8988T (cell line): ENCODE measurements at places on chromosomes 1 and 21.

DNA sequence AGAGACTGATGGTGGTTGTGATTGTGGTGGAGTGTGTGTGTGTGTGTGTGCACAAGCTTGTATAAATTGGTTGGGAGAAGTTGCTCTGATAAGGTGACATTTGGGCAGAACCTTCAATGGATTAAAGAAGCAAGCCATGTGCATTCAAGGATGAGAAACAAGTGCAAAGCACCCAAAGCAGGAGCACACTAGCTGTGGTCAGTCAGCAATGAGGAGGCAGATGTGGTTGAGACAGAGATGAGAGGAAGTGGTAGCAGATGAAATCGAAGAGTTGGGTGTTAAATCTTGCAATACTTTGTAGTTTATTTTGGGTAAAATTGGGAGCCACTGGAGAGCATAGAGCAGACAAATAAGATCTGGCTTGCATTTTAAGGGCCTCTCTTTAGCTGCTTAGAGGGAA is 4.4 kb upstream of the PGBD5 start:
- no peak for DNase-seq

DNA sequence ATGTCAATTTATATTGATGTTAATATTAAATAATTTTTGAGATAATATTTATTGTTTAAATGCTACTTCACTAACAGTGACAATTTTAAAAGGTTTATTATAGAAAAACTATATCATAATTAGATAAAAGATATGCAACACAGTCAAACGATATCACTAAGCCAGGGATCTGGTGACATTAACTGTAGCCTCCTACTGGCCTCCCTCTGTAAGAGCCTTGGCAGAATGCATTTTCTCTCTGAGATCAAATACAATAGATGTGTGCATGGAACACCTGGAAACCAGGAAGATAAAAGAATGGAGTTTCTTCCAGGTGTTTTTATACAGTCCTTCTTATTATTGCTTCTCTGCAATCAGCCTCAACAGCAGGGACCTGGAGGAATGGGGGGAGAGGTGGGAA is 1762.1 kb downstream of the BRINP3 start:
- no peak for DNase-seq

DNA sequence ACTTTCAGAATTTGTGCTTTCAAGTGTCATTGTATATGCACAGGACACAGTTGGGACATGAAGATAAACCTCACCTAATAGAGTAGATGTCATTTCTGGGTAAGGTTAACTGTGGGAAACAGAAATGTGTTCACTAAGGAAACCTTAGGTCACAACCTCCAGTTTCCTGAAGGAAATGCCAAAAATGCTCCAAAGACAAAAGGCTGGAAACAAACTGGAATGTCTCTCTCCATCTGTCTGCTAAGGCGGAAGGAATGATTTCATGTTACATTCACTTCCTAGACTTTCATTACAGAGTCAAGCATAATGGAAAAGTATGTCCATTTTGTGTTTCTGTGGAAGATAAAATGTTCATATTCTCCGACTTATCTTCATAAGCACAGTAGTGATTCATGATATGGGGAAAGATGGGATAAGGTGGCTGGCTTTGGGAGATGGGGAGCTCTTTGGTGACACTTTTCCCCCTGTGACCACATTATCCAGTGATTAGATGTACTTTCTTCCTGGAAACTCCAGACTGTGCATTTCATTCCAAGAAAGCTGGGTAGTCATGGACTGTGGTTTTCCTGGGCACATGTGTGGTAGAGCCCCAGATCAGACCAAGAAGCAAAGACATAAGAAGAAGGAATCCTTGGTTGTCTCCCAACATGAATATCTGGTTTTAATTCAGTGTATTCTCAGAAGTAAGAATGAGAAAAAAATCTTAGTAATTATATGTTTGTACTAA is 5.7 kb downstream of the S1PR1 start:
- no peak for DNase-seq

DNA sequence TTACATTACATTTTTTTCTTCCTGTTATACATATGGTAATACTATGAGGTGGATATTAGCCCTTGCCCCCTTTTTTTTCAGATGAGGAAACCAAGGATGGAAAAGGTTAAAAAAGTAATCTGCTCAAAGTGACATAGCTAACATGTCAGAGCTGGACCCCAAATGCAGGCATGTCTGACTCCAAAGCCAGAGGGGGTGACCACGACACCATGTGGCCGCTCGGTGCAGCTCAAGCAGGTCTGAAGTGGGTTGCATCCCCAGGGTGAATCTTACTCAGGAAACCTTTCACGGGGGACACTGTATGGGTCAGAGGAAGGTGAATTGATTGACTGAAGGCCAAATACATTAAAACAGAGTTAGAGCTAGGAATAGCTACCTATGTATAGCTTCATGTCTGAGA is 34.8 kb downstream of the CD34 start:
- DNase-seq = no peak

DNA sequence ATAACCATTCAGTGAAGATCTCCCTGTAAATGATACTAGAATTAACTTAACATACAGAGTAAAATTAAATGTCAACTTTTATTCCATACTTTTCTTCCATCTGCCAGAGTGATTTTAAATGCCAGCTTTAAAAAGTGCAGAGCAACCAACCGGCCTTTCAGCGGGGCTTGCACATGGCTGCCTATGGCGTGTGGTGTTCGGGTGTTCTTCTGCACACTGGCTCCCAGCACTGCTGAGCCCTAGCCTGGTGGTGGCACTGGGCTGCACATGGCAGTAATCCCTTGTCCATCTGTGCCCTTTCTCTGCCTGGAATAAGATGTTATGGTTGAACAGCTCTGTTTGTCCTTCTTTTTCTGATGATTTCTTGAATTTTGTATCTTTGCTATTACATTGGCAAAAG is 156.3 kb downstream of the SNX7 start:
- no peak for DNase-seq

DNA sequence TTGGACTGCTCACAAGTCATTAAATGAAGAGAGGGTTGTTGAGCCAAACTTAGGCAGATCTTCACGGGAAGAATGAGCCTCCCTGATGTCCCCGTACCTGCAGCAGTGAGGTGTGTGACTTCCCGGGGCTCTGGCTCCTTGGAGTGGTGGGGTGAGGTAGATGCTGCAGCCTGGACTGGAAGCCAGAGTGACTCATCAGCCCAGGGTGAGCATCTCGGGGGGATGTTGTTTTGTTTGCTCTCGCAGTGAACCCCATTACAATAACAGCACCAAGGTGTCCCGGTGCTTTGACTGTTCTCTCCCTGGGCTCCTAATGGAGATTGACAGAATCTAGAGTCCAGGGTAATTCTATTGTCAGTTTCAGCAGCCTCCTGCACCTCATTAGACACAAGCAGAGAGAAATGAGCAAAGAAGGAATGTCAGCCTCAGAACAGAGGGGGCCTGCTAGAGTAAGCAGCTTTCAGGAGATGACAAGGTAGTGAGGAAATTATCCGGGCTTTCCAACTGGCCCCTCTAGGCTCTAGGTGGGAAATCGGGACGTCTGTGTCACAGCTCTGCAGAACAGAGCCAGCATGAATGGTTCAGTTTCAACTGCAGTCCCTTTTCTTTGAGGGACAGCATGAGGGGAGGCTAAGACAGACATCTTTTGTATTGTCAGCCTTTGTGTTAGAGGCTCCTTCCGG is 36.0 kb upstream of the LRRN2 start:
- DNase-seq = no peak

GRCh38 chr1:92117526-92117925 is 37.4 kb downstream of the BTBD8 start:
- DNase-seq = no peak

DNA sequence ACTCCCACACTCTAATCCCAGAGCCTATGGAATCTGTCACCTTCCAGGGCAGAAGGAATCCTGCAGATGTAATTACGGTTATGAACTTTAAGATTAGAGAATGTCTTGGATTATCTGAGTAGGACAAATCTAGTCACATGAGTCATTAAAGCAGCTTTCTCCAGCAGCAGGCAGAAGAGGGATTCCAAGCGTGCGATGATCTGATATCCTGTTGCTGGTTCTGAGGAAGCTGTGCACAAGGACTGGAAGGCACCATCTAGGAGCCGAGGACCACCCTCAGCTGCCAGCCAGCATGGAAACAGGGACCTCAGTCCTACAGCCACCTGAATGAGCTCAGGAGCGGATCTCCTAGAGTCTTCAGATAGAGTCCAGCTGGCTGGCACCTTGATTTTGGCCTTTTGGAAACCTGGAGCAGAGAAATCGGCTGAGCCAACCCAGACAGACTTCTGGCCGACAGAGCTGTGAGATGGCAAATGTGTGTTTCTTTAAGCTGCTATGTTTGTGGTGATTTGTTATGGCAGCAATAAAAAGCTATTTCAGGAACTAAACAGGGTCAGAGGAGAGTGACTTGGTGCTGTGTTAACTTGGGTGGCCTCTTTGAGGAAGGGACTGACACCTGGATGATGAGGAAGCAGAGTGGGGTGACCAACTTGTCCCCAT is 34.5 kb downstream of the LRRN2 start:
- no peak for DNase-seq

GRCh38 chr1:65813956-65814355 is 21.3 kb downstream of the PDE4B start:
- DNase-seq = no peak

DNA sequence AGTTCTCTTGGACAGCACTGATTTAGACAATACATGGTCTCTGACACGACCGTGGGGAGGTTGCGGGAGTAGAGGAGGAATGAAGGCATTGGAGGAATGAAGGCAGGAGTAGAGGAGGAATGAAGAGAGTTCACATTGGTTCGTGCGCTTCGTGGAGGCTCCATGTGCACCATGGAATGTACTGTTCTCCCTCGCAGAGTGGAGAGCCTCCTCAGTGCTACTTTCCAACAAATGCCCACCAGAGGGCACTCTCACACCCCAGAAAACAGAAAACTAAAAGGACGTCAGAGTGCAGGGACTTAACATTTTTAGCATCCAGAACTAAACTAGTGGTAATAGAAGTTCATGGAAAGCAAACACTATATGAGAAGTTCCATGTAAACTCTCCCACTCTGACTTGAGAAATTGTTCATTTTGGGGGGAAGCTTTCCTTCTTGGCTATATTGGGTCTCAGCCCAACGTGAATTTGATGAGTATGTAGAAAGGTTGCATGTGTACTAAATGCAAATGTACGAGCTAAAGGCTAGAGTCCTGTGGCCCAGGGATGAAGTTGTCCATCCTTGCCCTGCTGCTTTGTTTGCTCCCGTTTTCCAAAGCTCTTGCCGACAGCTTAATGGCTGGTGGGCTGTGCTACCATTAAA is 211.6 kb downstream of the LMX1A start:
- DNase-seq = no peak

DNA sequence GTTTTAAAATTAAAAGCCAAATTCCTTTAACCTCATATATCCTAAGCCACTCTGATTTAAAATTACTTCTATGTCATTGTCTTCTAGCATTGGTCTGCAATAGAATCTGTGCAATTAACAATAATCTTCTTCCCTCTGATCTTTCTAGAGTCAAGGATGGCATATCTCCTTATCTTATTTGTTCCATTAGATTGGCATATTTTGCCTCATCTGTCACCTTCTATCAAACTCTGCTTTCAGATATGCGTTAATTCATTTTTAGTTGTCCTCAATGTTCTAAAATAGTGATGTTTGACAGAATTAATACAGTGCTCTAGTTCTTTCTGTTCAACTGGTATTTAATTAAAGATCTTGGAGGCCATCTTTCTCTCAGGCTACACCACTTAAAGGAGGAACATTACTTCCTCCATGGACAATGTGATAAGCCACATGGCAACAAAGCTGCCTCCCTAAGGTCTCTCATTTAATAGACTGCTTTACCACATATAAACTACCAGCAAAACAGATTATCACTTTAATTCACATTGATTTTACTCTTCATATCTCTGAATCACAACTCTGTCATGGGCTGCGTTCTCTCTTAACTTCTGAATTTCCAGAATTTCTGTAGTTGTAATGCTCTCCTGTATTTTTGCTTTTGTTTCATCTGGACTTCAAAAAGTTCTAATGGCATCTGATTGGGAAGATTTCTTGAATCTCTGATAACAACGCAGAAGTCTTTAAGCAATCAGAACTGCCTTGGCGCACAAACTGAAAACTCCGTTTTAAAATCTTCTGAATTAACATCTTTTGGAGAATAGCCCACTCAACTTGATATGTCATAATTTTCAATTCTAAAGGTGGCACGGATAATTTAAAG is 2.8 kb downstream of the NRIP1 start:
- no peak for DNase-seq

GRCh38 chr1:159352436-159352835 is 50.3 kb downstream of the FCER1A start:
- no peak for DNase-seq

GRCh38 chr1:89489047-89489729 is 35.4 kb upstream of the LRRC8B start:
- no peak for DNase-seq

DNA sequence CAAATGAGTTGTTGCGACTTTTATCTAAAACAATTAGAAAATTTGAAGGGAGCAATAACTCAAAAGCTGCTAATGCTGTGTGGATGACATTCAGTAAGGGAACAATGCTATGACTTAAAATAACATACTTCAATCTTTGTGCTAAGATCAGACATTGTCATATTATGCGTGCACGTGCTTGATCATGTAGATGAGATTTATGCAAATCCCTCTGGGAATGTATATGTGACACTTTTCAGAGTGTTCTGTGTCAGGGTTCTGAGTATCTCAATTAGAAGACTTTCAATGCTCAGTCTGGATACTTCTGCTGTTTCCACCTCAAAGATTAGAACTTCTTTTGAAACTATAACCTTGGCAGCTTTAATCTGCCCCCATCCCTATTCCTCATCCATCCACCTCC is 18.6 kb upstream of the POU2F1 start:
- DNase-seq = no peak

DNA sequence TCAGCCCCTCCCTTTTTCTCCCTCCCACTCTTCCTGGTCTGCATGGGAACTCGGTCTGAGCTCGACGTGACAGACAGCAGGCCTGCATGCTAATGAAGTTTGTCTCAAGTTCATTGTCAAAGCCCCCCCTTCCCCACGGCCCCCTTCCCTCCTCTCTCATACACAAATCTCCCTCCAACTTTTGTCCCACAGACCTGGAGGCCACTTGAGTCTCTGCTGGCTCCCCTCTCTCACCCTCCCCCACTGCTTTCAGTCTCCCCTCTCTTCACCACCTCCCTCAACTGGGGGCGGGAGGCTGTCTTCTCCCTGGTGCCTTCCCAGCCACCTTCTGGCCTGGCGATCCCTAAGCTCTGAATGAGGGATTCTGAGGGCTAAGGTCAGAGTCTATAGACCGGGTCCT is 61.3 kb downstream of the RHBG start:
- DNase-seq = no peak

DNA sequence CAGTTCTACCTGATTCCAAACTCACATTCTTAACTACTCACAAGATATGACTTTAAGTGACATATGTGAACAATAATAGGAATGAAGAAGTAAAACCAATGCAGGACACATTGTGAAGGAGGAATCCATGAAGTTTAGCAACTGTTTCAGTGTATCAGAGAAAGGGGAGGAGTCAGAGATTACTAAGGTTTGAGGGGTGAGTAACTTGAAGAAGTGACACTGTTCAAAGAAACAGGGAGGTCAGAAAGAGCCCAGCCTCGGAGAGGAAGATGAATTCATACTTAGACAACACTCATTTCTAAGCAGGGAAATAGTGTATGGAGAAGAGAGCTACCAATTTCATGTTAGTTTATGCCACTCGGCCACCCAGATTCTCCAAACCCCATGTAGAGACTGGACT is 28.2 kb upstream of the RPF1 start:
- no peak for DNase-seq
